ENCODE measurements at places on chromosomes 3 and 15.
A peak's percentile ranks its signal among the peaks of the same experiment; 100 is the strongest.

- no peak for DNase-seq
Observed at GRCh38 chr15:67082007-67082536, 16.7 kb downstream of the SMAD3 start.

- no peak for DNase-seq
Observed at GRCh38 chr3:4409971-4410573, 57.0 kb downstream of the SUMF1 start.

DNA sequence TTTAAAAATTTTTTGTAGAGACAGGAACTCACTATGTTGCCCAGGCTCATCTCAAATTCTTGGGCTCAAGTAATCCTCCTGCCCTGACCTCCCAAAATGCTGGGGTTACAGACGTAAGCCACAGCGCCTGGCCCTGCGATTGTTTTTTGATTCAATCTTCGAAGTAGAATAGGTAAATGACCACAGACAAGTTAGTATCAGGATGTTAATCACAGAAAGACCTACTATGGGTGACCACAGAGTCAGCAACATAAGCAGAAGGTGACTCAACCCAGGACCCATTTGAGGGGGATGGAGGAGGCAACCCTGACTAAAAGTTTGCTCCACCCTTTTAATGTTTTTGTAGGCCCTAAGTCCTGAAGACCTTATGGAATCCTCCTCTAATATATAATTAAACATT is 10.0 kb upstream of the USP3 start:
- no peak for DNase-seq

- DNase-seq, result no peak
Observed at GRCh38 chr3:15519096-15519495, 2.4 kb downstream of the COLQ start.

DNA sequence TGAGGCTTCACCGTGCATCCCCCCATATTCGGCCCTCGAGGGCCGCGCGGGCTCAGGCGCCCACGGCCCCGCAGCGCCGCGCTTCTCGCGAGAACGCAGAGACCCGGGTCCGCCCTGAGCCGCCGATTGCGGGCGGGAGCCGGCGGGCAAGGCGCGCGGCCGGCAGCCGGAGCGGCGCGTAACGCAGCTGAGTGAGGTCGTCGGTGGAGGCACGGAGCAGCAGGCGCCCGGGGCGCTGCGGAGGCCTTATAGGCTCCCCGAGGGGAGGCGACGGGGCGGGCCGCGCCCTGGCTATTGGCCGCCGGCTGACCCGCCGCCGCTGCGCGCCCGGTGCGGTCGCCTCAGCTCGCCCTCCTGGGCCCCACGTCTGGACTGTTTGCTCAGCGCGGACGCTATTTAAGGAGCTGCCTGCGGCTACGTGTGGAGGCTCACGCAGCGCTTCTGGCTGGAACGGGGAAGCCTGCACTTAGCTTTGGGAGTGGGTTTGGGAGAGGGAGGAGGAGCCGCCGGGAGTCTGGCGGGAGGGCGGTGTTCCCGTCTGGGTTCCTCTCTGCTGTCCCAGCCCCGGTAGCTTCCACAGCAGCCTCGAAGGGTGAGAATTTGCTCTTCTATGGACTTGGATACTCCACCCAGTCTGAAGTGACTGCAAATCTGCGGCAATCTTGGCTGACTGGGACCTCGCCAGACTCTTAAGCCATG is at the start of gene PLOD2:
Gene PLOD2, minus strand, starts transcription at position 221 of the 699 bp plus-strand sequence. Its CDS starts 195 bp downstream, at position 26.
- DNase-seq, result peak; percentile 91

GRCh38 chr3:27616031-27616430 is 106.1 kb downstream of the EOMES start:
- peak; percentile 29 for DNase-seq

DNA sequence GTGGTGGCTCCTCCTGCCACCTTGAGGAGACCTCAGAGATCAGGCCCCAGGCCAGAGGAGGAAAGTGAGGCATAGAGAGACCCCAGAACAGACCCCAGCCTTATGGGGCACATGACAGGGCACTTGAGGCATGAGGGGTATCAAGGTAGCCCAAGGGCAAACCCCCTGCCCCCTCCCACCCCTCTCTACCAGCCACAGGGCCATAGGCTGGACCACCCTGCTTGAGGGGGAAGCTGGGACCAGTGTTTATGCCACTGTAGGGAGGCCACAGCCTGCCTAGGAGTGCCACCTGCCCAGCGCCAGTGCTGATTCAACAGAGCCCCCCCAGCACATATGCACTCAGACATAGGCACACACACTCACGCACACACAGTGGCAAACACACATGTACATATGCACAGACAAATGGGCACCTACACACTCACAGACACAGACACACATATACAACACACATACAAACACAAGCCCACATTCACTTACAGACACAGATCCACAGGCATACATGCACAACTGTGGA is 10.3 kb downstream of the MYL3 start:
- DNase-seq, result peak; percentile 31

DNA sequence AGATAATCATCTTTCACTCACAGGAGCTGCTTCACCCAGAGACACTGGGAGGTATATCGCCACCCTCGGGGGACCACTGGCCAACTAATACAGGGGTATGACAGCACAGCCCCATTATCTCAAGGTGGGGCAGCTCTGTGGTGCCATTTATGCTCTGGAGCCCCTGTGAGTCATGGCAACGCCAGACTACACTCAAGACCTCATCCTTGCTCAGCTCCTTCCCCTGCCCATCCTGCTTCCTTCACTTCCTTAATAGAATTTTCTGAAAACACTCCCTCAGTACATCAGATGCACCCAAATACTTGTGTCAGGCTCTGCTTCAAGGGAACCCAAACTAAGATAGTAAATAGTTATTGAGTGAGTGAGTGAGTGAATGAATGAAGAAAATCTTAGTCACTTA is 45.7 kb downstream of the TRIM42 start:
- no peak for DNase-seq

DNA sequence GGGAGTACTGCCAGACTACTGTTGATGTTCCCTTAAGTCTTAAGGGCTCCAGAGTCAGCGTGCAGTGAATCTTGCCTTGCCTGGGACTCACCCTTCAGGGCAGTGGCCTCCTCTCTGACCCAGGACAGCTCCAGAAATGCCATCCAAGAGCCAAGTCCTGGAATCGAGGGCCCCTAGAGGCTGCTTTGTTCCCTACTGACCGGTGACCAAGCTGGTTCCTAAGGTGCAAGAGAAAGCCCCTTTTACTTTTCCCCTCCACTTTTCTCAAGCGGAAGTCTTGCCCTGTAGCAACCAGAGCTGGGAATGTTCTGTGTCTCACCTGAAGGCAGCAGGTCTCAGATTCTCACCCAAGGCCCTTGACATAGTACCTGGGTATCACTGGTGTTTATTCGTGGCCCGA is 238.0 kb downstream of the DOCK3 start:
- no peak for DNase-seq

- no peak for DNase-seq
Observed at GRCh38 chr15:43991206-43991605, 164.4 kb downstream of the WDR76 start.

DNA sequence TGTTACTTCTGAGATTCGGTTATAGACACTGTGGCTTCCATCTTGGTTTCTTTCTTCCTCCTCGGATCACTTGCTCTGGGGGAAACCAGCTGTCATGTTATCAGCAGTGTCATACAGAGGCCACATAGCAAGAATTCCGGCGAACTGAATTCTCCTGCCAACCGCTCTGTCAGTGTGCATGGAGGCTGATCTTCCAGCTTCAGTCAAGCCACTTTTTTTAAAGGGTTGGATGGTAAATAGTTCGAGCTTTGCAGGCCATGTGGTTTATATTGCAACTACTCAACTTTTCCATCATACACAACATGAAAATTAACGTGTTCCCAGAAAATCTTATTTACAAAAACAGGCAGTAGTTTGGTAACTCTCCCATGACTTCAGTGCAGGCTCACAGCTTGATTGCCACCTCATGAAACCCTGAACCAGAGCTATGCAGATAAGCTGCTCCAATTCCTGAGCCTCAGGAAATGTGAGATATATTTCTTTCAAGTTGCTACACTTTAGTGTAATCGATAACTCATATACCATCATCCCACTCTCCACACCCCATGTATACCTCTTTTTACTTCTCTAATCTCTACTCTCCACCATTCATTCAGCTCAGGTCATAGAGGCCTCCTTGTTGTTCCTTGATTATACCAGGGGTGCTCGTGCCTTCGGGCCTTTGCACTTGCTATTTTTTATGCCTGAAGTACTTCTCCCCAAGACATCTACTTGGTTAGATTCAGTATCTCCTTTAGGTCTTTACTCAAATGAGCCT is 7.2 kb downstream of the RPL22L1 start:
- no peak for DNase-seq

GRCh38 chr3:89260721-89261120 is 153.3 kb downstream of the EPHA3 start:
- DNase-seq, result no peak

DNA sequence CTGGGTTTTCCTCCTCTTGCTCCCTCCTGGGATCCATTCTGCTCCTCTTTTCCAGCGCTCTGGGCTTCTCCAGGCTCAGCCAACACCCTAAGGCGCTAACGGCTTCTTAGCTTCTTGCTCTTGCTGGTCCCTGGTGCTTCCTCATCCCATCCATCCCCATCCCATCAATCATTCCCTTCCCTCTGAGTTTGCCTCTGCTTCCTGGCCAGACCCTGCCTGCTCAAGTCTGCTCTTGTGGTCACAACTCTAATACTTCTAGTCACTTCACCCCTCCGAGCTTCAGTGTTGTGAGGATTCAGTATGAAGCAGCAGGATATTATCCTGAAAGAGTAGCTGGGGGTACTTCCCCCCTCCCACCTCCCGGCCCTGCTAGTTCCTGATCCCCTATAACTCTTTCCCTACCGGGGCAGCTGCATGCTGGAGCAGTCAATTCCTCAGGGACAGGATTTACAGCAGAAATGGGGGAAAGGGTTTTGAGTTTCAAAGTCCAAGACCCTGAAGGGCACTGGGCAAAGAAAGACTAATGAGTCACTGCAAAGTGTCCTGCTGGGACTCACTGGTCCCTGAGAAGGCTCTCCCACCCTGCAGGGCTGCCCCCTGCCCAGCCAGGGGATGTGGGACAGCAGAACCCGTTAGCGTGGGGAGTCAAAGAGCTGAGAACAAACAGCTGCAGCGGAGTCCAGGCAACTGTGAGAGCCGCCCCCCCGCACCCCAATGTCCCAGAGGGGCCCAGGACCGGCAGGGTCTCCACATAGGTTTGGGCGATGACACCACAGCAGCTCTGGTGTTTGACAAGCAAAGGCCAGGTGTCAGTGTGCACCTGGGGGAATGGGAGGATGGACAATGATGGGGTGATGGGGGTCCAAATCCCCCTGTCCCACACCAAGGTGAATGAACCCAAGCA is 2.3 kb upstream of the SYNM start:
- no peak for DNase-seq

DNA sequence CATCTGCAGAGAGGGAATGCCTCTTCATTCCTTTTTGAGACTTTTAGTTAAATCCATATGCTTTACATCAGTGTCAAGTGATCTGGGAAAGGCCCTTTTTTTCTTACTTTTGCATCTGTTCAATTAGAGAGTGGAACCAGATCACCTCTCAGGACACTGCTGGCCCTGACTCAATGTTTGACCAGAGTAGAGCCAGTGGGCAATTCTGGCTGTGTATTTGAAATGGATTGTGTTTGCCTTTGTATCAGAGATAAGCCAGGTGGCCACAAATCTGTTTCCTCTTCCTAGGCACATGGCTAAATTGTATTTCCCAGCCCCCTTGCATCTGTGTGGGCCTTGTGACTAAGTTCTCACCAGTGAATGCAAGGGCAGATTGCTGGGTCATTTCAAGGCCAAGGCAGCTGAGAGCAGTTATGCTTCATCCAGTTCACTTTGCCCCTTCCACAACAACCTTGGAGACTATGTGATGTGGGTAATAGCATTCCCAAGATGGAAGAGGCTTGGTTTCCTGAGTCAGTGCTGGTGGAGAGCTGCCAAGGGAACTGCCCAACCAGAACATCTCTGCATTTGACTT is 75.6 kb upstream of the CACNA2D3 start:
- no peak for DNase-seq

GRCh38 chr3:116341381-116341780 is 103.9 kb downstream of the LSAMP start:
- DNase-seq, result no peak

Measured in coronary artery (tissue), 2 donors.